ENCODE measurements at places on chromosomes 12 and 14.

GRCh38 chr12:8501720-8502119 is 11.6 kb upstream of the CLEC4D start:
- no peak overlapping the region for H3K4me3 ChIP-seq
- no peak for DNase-seq
- no peaks in the 10 kb centered on the region for H3K4me1 ChIP-seq
- no peak overlapping the region for H3K27ac ChIP-seq
- no peaks in the 10 kb centered on the region for H3K27me3 ChIP-seq

GRCh38 chr12:125129179-125129571 is 63.9 kb downstream of the AACS start:
- no peak overlapping the region for H3K27ac ChIP-seq
- H3K4me3 ChIP-seq = no peak overlapping the region
- DNase-seq = no peak
- no peaks in the 10 kb centered on the region for H3K4me1 ChIP-seq
- H3K36me3 ChIP-seq = peaks cover 34% of the 10 kb centered on the region
- no peaks in the 10 kb centered on the region for H3K27me3 ChIP-seq

- peaks cover 3% of the 10 kb centered on the region for H3K4me1 ChIP-seq
- H3K4me3 ChIP-seq = no peak overlapping the region
- no peak overlapping the region for H3K27ac ChIP-seq
- H3K27me3 ChIP-seq = no peaks in the 10 kb centered on the region
- H3K36me3 ChIP-seq = no peaks in the 10 kb centered on the region
Measured at GRCh38 chr14:72783741-72784140, 110.2 kb downstream of the DPF3 start.

- no peaks in the 10 kb centered on the region for H3K27me3 ChIP-seq
- no peaks in the 10 kb centered on the region for H3K36me3 ChIP-seq
- DNase-seq = no peak
- H3K4me1 ChIP-seq = no peaks in the 10 kb centered on the region
- no peak overlapping the region for H3K27ac ChIP-seq
- no peak overlapping the region for H3K4me3 ChIP-seq
Measured at GRCh38 chr12:79143803-79144202, 279.2 kb downstream of the SYT1 start.

DNA sequence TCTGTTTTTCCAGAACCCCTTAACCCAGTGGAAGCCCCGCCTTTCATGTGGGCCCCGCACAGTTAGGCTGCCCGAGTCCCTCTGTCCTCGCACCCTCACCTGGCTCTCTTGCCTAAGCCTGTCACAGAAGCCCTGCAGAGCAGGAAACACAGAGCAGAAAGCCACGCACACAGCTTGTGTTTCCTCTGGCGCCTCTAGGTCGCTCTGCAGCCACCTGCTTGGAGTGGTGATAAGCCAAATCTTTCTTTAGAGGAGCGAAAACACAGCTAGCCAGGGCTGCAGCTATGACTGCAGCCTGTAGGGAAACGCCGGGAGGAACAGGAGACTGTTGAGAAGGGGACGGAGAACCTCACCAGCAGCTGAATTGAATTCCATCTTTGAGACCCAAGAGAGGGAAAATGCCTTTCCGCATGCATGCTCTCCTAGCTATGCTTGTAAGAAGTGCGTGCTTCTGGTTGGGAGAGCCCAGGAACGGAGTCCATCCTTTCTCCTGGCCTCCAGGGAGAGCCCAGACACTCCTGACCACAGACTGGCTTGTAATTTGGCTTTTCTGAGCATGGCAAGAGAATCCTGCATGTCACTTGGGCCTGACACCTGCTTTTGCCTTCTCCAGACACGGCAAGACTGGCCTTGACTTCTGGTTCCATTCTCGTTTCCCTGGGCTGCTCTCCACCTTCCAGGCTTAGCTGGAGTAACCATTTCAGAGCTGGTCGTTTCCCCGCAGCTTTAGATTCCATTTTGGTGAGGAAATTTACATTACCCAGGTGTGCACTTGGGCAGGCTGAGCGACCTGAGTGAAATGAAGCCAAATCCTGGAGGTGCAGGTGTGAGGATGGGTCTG is 301.6 kb downstream of the CACNA1C start:
- H3K4me3 ChIP-seq = no peak overlapping the region
- no peaks in the 10 kb centered on the region for H3K36me3 ChIP-seq
- H3K27me3 ChIP-seq = no peaks in the 10 kb centered on the region

- H3K4me1 ChIP-seq = no peaks in the 10 kb centered on the region
- H3K4me3 ChIP-seq = no peak overlapping the region
- H3K27me3 ChIP-seq = no peaks in the 10 kb centered on the region
- no peak for DNase-seq
- H3K36me3 ChIP-seq = no peaks in the 10 kb centered on the region
Measured at GRCh38 chr12:16281157-16281556, 3.7 kb upstream of the SLC15A5 start.

GRCh38 chr14:59240356-59240755 is 51.9 kb downstream of the DAAM1 start:
- H3K4me1 ChIP-seq = no peaks in the 10 kb centered on the region
- no peak overlapping the region for H3K4me3 ChIP-seq
- H3K27me3 ChIP-seq = no peaks in the 10 kb centered on the region
- H3K27ac ChIP-seq = no peak overlapping the region
- peaks cover 2% of the 10 kb centered on the region for H3K36me3 ChIP-seq

- no peak overlapping the region for H3K4me3 ChIP-seq
- peak; percentile 73 for DNase-seq
- H3K27me3 ChIP-seq = peaks cover 75% of the 10 kb centered on the region
- H3K27ac ChIP-seq = no peak overlapping the region
- no peaks in the 10 kb centered on the region for H3K4me1 ChIP-seq
Measured at GRCh38 chr12:54201001-54201794, 12.4 kb upstream of the SMUG1 start.

DNA sequence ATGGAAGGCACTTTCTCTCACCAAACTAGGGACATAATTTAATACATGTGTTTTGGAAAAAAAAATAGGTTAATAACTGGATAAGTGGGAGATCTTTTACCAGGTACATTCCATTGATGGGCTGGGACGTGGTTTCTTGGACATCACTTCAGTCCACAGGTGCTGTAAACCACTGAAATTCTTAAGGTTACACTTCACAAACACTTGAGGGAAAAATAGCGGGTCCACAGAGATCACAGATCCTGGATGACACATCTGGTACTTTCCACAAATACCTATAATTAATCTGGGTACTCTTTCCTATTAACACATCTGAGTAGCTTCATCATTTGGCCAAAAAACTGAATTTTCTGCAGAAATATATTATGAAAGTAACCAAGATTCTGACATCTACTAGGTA is 85.0 kb downstream of the POLR3B start:
- peaks cover 20% of the 10 kb centered on the region for H3K4me1 ChIP-seq
- no peak overlapping the region for H3K27ac ChIP-seq
- no peaks in the 10 kb centered on the region for H3K36me3 ChIP-seq
- H3K4me3 ChIP-seq = no peak overlapping the region
- H3K27me3 ChIP-seq = no peaks in the 10 kb centered on the region
- no peak for DNase-seq

GRCh38 chr12:32490801-32491200 is 91.4 kb downstream of the FGD4 start:
- no peaks in the 10 kb centered on the region for H3K36me3 ChIP-seq
- no peak for DNase-seq
- no peaks in the 10 kb centered on the region for H3K27me3 ChIP-seq
- peak overlapping the region; percentile 1 for H3K27ac ChIP-seq
